GM12864 (cell line): ENCODE measurements at places on chromosomes 1 and 21.

GRCh38 chr1:37478890-37479254 lies 4.5 kb downstream of the ZC3H12A start:
- DNase-seq = no peak

- no peak for DNase-seq
Observed at GRCh38 chr1:64133036-64133435, 70.4 kb upstream of the UBE2U start.

GRCh38 chr1:193019442-193020026 lies 39.6 kb downstream of the UCHL5 start:
- peak; percentile 5 for DNase-seq

- DNase-seq = no peak
Observed at GRCh38 chr1:169651035-169651434, 21.1 kb upstream of the SELP start.

DNA sequence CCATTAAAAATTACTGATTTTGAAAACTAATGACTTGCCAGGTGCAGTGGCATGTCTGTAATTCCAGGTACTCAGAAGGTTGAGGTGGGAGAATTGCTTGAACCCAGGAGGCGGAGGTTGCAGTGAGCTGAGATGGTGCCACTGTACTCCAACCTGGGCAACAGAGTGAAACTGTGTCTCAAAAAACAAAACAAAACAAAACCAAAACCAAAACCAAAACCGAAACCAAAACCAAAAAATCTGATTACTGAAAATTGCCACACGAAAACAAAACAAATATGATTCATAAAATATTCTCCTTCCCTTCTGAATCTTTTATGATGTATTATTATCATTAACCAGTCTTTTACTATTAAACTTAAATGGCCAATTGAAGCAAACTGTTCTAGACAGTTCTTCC lies 74.1 kb downstream of the SERINC2 start:
- DNase-seq = no peak

DNA sequence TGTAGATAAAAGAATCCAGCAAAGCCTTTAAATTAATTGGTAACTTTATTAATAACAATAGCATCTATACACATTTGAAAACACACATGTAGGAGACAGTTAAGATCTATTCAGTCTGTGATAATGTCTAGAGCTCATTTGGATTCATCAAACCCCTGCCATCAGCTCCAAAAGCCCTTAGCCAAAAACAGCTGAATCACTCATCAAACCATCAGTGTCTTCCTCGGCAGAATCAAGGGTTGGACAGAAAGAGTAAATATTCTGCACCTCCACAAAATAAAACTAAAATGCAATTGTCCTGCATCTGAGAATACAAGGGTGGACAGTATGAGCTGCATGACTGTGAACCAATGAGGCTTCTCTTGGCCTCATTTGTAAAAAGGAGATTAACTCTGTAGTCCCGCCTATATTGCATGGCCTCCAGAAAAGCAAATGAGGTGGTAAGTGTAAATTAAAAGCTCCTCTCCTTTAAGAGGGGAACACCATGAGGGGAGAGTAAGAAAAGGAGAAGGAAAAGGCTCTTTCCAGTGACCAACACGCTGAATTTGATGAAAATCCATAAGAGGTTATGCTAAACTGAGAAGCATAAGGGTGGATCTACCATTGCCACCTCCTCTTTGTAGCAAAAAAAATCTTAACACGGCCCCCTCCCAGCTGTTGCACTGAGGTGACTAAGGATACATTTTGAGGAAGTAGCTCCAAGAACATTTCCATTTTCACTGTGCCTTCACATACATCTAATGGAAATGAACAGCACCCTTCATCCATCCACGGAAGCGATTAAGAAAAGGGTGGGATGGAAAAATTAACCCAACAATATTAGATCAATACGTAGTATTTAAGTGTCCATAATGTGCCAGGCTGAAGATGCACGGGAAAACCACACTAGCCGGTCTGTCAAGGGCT lies 14.7 kb upstream of the BOLA1 start:
- DNase-seq = peak; percentile 42

DNA sequence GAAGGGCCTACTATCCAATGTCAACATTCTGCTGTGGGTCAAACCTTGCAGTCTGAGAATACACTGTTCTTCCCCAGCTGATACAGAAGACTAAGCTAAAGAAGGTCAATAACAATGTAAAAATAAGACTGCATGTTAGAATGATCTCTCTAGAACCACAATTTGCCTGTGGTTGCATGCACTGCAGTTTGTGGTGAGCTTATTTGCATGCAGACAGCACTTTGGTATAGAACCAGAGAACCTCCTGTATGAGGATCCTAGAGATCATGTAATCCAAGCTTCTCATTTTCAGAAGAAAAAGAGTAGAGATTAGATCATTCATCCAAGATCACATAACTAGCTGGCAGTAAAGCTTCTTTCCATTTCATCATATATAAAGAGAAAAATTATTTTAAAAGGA lies 15.8 kb downstream of the SYNJ1 start:
- DNase-seq = peak; percentile 74
